ENCODE measurements at places on chromosomes 3 and 15. TPM values are rescaled to one million over a fixed set of nuclear protein-coding genes. Genes with fewer than 3 reads are reported as not detected.
A peak's percentile ranks its signal among the peaks of the same experiment; 100 is the strongest.

DNA sequence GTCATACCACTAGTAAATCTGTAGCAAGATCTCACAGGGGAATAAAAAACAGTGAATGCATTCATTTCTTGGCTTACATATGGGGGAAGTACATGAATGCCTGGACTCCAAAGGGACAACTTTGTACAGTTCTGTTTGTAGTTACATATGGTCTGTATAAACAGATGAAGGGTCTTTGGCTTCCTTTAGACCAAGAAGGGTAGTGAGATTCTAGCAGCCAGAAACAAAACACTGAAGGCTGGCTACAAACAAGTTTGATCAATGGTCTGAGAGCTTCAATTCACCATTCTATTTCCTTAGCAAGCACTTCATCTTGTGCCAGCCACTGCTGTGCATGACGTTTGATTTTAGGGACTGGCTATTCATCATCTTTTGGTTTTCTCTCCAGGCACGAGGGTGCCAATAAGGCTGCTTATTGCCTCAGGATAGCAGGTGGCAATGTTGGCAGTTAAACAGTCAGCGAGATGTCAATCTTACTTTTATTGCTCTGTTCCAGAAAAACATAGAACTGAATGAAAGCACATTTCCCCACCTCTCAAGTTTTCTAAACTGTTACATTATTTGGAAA is 313.7 kb upstream of the COL8A1 start:
- DNase-seq = no peak

The ANP32A gene
- total RNA-seq = 259 TPM

The ARHGAP31 gene
- total RNA-seq = 13.2 TPM

The RHOV gene
- 0.80 TPM for total RNA-seq

GRCh38 chr3:37237252-37237651 is 62.9 kb upstream of the LRRFIP2 start:
- no peak for DNase-seq

GRCh38 chr15:58431221-58432149 is at the start of gene LIPC:
Gene LIPC (plus strand): TSS chr15:58431991. CDS start chr15:58432033, 42 bp downstream.
- DNase-seq = no peak

GRCh38 chr15:87631093-87631492 is 625.4 kb downstream of the NTRK3 start:
- DNase-seq = no peak

- DNase-seq = no peak
Observed at GRCh38 chr15:57037548-57037947, 119.1 kb downstream of the TCF12 start.

DNA sequence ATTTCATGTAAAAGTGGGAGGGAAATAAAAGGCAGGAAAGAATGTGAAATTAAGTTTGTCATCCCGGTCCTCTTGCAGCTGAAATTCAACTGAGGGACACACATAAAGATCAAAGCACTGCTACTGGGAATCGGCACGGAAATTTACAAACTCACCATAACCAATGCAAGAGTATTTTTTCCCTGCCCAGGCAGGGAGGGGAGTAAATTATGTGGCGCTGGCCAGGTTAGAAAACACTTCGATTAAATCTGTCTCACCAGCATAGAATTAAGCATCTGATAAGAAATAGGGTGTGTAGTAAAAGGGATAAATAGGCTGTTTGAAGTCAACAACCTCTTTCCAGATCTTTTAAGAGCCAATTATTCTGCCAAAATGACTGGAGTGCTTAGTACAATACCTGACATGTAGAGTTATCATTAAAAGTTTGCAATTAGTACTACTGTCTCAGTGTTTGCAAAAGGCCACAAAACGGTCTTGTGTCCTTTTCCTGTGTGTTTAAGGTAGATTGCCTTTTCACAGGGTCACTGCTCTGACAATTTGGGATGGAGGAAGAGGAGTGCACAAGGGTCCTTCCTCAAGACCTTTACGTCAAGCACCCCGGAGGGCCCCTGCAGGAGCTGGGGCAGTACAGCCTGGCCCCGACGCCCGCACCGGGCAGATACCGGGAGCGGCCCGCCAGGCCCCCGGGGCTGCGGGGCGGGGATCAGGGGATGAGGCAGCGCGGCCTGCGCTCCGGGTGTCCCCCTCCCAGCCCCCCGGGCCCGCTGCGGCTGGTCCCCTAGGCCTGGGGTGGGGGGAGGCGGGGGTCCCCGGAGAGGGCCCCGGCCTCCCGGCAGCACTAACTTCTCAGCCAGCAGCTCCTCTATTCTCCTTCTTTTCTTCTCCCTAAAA is 651 bp downstream of the UBA3 start:
- no peak for DNase-seq

DNA sequence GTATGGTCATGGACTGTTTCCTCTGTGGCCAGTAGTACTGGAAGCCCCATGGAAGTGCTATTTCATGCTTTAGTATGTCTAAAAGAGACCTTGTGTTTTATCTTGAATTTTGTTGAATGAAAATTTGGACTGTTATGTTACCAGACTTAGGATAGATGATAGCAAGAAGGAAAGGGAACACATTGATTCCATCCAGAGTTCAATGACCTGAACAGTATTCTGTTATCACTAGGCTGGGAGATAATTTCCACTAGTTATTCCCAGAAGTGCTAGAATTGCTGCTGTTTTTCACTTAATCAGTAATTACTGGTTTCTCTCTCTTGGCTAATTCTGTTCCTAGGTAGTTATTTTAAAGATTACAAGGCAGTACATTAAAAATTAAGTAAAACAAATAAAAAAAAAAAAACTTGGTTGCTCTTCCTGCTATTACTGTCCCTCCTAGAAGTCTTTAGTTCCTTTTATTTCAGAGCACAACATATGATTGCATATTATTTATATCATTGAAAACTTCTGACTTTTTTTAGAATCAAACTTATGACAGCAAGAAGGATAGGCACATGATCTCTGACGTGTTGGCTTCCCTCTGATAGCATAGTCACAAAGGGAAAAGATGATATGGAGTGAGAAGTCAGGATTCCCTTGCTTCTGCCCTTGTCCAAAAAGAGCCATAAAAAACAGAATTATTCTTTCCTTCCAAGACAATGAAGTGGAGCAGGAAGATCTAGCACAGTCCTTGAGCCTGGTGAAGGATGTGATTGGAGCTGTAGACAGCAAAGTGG is 72.2 kb downstream of the KLHL25 start:
- no peak for DNase-seq

The NPAP1 gene
- not detected for total RNA-seq

DNA sequence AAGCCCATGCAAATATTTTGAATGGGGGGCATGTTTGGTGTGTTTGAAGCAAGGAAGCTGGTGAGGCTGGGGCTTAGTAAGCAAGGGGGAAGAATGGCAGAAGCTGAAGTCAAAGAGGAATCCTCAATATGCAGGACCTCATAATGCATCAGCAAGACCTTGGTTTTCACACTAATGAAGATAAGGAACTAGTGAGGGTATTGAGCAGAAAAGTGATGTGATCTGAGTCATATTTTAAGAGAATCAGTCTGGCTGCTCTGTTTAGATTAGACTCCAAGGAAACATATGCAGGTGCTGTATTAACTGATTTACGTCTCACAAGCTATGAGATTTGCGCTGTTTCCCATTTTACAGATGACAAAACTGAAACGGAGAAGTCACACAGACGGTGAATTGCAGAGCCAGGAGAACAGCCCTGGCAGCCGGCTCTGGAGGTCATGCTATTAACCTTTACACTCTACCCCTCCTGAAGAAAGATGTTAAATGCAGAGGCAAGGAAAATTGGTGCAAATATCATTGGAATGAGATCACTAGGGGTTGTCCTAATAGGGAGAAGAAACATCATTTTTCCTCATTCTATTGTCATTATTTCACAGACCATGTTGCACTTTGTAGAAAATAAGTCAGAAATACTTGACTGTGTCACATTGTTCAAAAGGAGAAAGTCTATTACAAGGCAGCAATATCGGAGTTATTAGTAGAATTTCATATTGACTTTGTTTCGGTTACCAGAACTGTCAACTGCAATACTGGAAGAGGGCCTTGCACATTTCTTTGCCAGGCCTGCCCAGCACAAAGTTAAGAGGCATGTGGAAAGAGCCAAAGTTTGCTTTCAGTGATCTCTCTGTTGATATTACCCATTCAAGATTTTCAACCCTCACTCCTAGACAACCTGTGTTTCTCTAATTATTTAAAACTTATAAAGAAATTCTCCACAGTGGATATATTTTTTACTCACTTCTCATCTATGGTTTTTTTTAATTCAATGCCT is 64.9 kb downstream of the COL8A1 start:
- DNase-seq = no peak

DNA sequence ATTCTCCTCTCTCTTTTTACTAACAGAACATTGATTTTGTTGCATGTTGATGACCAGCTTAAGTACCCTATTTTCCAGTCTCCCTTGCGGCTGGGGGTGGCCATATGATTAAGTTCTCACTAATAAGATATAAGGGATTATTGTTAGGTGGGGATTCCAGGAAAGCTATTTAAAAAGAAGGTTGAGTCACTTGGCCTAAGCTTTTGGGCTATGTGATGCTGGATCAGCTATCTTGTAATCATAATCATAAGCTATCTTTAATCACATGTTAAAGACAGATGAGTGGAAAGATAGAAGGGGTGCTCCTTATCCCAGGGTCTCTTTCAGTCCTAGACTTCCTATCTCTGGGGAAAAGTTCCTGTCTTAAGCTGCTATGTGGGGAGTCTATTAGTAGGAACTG is 59.9 kb downstream of the CGNL1 start:
- DNase-seq = no peak

DNA sequence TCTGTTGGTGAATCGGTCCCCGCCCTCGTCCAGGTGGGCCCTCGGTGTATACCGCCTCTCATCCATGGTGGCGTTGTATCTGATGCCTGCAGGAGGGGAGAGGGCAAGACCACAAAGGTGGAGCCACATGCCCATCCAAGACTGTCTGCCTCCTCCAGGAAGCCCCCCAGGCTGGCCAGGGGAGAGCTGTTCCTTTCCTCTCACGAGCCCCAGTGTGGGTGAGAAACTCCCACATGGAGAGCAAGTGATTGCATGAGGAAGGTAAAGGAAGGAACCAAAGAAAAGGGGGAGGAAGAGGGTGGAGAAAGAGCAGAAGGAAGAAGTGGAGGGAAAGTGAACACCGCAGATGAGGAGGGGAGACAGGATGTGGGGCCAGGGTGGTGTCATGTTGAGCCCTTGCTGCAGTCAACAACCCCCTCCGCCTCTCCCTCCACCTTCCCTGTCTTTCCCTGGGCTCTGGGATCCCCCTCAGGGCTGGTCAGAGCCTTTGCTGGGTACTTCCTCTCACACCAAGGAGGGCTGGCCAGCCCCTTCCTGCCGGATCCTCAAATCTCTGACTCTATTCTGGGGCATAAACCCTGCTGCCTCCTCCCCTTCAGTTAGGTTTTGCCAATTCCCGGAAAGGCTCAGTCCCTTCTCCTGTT is 49.3 kb downstream of the FEM1B start:
- no peak for DNase-seq

GRCh38 chr3:122168044-122168443 is 15.4 kb upstream of the CASR start:
- no peak for DNase-seq

The PIGZ gene
- 2.1 TPM for total RNA-seq

DNA sequence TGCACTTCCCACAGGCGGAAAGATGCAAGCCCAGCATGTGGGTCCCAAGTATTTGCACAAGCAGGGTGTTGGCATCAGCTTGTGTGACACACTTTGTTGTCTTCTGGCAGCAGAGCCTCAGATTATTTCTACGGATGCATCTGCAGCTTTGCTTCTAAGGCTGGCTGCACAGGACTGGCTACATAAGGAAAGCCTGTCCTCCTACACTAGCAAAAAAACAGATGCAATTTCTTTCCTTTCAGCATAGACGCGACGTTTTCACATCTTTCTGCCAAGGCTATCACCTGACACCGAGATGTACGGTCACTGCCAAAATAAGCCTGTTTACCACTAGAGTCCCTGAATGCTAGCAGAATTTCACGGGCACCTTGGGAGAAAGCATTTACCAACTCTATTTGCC is 13.5 kb downstream of the MRPS11 start:
- no peak for DNase-seq

DNA sequence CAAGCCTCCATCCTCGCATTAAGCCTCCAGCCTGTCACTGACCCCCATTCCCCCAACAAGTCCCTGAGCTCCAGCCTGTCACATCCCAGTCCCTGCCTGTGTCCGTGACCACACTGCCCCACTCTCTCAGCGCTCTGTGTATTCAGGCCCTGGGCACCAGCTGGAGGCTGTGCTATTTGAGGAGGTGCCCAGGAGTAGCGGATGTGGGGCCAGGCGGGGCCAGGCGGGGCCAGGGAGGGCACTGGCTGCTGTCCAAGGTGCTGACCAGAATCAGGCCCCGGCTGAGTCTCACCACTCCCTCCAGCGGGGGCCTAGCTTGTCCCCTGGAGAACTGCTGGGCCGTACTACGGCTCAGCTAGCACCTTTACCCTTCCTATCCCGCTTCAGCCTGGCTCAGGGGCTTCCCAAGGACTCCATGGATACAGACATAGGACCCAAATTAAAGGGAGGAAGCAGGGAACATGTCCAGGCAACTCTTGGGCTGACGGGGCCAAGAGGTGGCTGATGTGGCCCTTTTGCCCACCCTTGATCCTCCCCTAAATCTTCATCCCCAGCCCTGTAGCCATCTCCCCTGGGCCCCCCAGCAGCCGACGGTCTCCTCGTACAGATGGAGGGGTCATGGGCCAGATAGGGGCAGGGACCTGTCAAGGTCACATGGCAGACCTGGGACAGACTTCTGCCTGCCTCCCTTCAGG is 1.1 kb downstream of the HHATL start:
- DNase-seq = peak; percentile 56

The LRRC49 gene
- total RNA-seq = not detected

The TLR9 gene
- total RNA-seq = 0.32 TPM

DNA sequence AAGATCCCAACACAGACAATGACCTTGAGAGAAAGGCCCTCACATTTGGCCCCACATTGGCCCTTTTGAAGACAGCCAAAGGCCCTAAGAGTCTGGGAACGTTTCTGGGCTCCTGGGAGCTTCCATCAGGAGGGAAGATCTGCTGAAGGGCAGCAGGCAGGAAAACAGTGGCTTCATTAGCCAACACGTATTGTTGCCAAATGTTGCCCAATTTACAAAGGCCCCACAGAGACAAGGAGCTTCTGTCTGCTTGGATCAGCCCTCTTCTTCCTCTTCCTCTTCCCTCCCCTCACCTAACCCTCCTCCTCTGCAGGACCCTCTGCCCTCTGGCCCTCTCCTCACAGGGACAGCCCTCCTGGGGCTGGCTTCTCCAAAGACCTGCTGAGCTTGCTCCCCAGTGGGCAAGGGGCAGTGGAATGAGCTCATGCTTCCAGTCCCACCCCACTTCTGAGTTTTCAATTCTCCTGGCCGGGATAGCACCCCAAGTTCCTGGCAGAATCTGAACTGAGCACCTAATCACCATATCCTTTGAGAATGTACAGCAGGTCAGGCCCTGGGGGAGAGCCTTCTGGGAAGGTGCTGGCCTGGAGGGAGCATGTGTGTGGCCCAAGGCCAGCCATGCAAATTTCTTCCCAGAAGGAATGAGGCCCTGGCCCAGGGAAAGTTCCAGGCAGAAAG is 5.1 kb upstream of the LTF start:
- no peak for DNase-seq

- DNase-seq = no peak
Observed at GRCh38 chr3:2937592-2937991, 172.6 kb downstream of the IL5RA start.

DNA sequence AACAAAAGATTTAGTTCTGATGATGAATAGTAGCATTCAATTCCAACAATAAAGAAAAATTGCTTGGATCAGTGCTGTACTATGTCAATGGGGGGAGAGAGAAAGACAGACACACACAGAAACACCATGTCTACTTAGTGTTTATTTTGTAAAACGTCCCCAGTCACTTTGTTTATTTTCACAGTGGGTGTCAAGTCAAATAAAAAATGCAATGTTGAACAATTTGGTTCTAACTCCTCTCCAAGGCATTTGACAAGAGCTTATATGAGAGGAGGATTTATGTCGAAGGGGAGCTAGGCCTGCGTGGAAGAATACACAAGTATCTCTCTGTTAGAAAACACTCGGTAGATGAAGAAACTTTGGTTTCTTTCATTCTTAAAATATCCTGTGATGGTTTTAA is 201.7 kb upstream of the SLC2A2 start:
- no peak for DNase-seq

All from activated T-helper 2 cell treated with anti-CD3 and anti-CD28 coated beads, Interferon-gamma antibody, Interleukin-2, Interleukin-4, amounts not matched to agents 10 μg/mL and 5 μg/mL and 100 μg/mL, durations not matched to agents 14 hours and 24 hours and 36 hours (primary cell).